AML-193 (cell line): ENCODE measurements at places on chromosomes 7 and 10.
A peak's percentile ranks its signal among the peaks of the same experiment; 100 is the strongest.

DNA sequence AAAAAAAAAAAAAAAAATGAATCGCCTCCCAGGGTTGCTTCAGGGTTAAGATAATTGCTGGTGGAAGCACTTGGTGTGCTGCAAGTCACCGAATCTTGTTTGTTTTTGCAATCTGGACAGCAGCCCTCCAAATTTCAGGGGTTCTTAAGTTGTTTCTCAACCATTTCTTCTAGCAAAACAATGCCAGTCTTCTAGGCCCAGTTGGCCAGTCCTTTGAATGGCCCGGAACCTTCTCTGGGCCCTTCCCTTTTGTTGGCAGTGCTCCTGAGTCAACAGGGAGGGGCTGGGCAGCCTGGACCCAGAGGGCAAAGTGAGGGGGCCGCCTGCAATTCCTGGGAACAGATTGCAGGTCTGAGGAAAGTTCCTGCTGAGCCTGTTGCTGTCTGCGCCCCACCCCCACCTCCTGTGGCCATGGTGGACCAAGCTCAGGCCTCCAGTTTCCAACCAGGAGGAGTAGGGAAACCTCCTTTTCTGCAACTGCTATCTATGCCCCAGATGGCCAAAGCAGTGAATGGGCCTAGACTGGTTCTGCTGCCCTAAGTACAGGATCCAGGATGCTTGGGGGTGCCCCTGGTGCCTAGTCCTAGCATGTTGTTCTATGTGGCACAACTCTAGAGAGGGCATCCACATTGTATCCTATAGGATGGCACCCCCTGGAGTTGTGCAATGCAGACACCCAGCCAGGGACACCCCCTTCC is 31.4 kb upstream of the PDCD4 start:
- DNase-seq: no peak

- peak; percentile 22 for DNase-seq
Observed at GRCh38 chr10:37760817-37761216, 96.6 kb downstream of the ZNF248 start.

DNA sequence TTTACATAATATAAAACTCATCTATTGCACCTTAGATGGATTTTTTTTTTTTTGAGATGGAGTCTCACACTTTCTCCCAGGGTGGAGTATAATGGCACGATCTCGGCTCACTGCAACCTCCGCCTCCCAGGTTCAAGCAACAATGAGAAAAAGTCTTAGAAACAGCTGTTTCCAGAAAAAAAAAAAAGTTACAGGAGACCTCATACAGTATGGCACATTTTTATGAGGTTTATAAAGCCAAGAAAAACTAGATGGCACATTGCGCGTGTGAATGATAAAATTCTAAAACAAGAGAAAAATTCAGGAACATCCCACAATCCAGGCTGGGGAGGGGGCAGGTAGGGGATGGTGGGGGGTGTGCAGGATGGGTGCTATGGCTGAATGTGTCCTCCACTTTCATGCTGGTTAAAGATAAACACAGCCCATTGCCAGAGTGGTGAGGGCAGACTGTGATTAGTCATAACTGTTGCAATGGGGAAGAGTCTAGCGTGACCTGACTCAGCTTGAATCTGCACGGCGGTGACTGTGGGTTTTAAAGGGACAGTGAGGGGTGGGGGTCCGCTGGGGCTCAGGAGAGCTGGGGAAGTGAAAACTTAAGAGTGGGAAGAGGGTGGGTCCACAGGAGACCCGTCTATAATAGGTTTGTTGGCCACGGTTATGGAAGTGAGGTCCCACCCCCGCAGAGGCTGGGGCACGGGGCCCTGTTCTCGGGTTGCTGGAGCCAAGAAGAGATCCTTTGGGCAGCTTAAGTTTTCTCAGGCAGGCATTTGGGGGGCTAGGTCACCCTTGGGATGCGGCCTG is 11.9 kb upstream of the LRRC27 start:
- peak; percentile 50 for DNase-seq

- peak; percentile 10 for DNase-seq
Observed at GRCh38 chr7:12623885-12624498, 53.5 kb downstream of the SCIN start.

- no peak for DNase-seq
Observed at GRCh38 chr10:62511656-62512055, 137.5 kb downstream of the ZNF365 start.

- no peak for DNase-seq
Observed at GRCh38 chr7:2472739-2473138, 3.5 kb downstream of the GRIFIN start.

GRCh38 chr10:29392376-29393021 is 103.6 kb downstream of the LYZL1 start:
- DNase-seq: peak; percentile 20

GRCh38 chr7:124113045-124113444 is 80.2 kb upstream of the TMEM229A start:
- DNase-seq: no peak

GRCh38 chr7:100803398-100804161 is 23.7 kb downstream of the EPHB4 start:
- DNase-seq: peak; percentile 92

GRCh38 chr7:1422512-1423263 is 36.6 kb downstream of the MICALL2 start:
- DNase-seq: no peak

DNA sequence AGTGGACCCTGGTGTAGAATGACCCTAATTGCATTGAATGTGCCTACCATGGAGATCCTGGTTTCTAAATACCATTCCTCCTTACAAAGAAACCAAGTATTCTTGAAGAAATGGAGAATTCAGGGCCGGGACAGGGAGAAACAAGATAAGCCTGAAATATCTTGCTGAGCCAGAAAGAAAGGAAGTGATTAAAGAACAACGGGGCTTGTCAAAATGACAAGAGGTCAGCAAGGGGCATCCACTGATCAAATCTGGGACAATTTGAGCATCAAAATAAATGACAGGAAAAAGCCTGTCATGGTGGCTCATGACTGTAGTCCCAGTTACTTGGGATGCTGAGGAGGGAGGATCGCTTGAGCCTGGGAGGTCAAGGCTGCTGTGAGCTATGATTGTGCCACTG is 8.1 kb downstream of the ABHD11 start:
- DNase-seq: no peak

DNA sequence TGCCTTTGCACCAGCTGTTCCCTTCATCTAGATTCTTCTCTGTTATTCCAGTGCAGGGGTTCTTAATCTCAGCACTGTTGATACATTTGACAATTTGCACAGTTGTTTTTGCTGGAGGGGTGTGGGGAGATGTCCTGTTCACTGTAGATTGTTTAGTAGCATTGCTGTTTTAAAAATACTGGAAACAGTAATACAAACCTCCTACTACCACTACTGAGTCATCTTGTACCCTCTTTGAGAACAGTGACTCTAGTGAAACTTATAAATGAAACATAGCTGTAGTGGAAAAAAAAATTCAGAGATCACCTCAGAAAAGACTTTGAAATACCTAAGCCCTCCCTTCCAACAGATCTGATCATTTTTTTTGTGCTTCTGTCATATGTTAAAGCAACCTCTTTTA is 154.8 kb upstream of the TMEM196 start:
- DNase-seq: no peak

DNA sequence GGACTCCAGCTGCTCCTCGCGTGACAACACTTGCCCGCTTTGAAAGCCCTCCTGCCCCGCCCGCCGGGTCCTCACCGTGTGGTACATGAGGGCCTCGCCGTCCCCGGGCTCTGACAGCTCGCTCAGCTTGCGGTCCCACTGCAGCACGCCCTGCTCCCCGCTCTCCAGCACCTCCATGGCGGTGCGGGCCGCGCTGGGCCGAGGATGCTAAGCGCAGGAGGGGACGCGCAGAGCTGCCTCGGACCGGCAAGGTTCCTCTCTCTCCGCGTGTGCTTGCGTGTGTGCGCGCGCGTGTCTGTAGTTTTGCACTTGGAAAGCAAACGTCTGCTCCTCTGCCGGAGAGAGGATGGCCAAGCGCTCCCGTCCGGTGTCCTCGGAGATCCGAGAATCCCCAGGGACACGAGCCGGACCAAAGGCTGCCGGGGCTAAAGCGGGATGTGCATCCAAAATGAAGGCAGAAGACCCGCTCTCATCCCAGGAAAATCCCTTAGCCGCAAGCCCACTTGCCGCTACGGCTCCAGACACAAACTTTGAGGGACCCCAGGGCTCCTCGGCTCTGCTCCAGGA is at the start of gene CREB3L2:
Gene CREB3L2 (minus strand): TSS at position 558 of the 567 bp plus-strand sequence. CDS start 381 bp downstream, at position 177.
- peak; percentile 27 for DNase-seq

- no peak for DNase-seq
Observed at GRCh38 chr7:5429857-5430611, 6.4 kb upstream of the TNRC18 start.
